Fibroblast of skin of left biceps (primary cell): ENCODE measurements at places on chromosomes 12 and 14.

- DNase-seq: peak; percentile 33
These were observed 17.5 kb downstream of the ANAPC5 start for GRCh38 chr12:121334513-121335343.

- no peak for DNase-seq
These were observed 18.0 kb downstream of the GPRC5A start for GRCh38 chr12:12909228-12909994.

DNA sequence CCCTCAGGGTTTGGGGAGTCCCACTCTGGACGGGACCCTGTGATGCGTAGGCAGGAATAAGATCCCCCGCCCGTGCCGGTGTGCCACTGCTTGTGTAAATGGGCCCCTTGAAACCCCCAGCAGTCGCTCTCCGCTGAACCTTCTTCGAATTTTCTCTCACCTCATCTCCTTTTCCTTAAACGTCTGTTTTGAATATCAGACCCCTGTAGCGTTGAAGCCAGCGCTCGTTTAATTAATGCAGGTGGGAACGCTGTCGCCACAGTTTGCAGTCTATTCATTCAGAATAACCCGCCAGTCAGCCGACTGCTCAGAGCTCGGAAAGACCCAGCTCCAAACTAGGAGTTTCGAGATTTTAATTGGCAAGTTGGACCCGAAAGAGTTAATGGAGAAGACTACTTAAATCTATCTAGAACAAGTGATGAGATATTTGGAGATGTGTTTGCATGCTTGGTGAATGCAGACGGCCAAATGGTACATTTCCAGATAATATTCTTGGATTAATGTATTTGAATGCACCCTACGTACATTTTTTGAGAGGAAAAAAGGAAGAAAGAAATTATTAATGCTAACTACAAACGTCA lies 739 bp upstream of the PPP2R5E start:
- no peak for DNase-seq

- DNase-seq: no peak
These were observed 156.5 kb upstream of the EEA1 start for GRCh38 chr12:93085383-93086287.

DNA sequence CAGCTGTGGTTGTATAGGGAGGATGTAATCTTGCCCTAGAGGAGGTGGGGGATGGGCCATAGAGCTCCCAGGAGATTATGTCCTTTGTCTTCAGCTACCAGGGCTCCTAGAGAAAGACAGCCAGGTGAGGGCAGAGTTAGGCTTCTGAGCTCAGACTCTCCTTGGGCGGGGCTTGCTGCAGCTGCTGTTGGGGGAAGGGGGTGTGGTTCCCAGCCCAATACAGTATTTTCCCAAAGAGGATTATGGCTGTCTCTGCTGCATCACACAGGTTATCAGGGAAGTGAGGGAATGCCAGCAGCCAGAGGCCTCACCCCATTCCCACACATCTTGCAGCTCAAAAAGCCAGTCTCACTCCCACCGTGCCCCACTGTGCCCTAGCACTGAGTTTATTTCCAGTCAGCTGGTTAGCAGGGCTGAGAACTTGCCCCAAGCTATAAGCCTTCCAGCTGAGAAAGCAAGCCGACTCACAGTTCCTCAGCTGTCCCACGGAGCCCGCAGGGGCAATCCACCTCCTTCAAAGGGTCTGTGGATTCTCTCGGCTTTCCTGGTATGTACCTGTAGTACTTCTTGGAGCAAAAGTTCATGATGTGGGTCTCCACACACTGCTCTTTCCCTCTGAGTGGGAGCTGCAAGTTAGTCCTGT lies 217.3 kb upstream of the CPNE8 start:
- DNase-seq: no peak

GRCh38 chr14:103882503-103883262 lies 35.3 kb upstream of the PPP1R13B start:
- no peak for DNase-seq

GRCh38 chr12:122022393-122023338 lies 982 bp downstream of the BCL7A start:
- DNase-seq: no peak

GRCh38 chr12:124380796-124381455 lies 86.0 kb downstream of the RFLNA start:
- DNase-seq: no peak

DNA sequence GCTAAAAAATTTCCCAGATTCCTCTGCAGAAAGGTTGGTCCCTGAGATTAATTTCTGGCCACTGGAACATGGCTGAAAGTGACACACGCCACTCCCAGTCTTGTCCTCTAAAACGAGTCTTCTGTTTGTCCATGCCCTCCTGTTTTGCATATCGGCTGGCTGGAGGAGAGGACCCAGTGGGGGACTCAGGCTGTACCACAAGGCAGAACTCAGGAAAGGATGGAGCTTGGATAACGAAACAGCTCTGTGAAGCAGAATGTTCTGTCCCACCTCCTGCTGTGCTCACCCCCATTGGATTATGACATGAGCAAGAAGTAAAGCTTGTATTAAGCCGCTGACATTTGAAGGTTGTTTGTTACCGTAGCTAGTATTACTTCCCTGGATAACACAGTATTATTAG lies 856.2 kb downstream of the BCL11B start:
- no peak for DNase-seq

- DNase-seq: no peak
These were observed 223.4 kb downstream of the GLT1D1 start for GRCh38 chr12:129076441-129077320.

DNA sequence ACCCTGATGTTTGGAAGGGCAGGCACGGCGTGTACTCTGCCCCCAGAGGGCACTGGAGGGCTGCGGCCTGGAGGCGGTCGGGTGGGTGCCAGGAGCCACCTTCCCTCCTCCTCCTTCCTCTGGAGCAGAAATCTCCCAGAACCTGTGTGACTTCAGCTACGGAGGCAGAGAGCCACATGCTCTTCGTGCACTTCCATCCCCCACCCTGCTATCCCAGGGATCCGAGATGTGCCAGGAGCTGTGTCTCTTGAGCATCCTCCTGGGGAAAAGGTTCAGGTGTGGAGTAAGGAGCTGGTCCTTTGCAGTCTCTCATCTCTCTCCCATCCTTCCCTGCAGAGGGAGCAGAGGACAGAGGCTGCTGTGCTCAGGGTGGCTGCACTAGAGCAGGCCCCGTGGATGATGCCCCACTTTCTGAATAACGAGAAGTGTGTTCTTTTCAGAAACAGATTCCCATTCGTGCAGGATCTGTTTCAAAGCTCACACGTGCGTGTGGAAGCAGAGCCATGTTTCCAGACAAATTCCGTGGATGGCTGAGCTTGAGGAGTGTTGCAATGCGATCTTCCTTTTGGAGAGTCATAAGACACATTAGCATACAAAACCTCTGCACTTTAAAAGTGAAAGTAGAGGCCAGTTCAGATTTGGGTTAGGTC lies 162.9 kb downstream of the ADGRD1 start:
- no peak for DNase-seq

DNA sequence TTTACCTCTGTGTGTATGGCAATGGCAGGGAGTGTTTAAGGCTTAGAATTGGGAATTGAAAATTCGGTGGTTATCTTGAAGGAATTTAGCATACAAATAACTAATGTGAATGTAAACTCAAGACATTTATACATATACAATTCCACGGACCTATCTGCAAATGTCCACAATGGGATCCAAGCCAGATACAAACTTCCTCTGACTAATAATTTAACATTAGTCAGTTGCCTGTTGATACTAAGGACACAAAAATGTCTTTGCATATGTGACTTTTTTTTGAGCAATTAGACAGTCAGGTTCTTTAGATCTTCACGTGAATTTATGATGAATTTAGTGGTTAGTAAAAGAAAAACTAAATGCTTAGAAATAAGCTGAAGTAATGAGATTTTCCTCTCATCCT lies 40.5 kb downstream of the ESR2 start:
- DNase-seq: no peak

GRCh38 chr14:71380271-71380670 lies 473.0 kb downstream of the PCNX1 start:
- peak; percentile 84 for DNase-seq

GRCh38 chr12:6928022-6928702 lies 403 bp downstream of the ATN1 start:
- DNase-seq: no peak

DNA sequence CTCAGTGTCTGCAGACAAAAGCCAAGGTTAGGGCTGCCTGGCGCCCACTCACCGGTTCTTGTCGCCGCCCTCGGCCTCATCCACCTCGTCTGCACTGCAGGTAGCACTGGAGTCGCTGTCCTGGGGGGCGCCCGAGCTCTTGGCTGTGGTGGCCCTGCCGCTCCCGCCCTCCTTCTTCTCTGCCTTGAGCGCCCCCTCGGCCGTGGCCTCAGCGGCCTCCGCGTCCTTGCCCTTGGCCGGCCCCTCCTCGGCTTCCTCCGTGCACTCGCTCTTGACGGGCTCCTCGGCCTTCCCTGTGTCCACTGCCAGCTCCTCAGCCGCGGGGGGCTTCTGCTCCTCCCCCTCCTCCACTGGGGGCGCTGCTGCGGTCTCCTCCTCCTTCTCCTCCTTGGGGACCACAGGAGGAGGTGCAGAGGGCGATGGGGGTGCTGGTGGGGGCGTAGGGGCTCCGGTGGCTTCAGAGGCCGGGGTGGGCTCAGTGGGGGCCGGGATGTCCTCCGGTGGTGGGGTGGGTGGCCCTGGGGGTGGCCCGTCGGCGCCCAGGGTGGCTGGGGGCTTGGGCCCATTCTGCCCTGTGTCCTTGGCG lies 77.2 kb downstream of the RFLNA start:
- DNase-seq: no peak

GRCh38 chr12:91811481-91812287 lies 334.0 kb downstream of the BTG1 start:
- peak; percentile 38 for DNase-seq

DNA sequence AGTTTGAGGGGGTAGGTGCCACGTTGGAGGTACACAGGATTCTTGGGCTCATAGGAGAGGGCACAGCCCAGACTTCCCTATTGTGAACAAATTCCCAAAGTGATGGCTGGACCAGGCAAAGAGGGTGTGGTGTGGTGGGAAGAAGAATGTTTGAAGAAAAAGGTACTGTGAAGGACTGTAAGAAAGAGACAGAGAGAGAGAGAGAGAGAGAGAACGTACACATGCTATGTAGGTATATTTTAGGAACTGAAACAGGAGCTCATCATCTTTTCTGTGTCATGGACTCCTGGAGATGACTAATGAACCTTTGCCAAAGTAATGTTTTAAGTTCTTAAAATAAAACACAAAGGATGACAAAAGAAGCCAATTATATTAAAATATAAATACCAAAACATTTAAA lies 24.5 kb downstream of the SLC17A8 start:
- DNase-seq: no peak
